Forelimb muscle (tissue), 1 donor: ENCODE measurements at places on chromosomes 7 and 10. TPM values are rescaled to one million over a fixed set of nuclear protein-coding genes. Genes with fewer than 3 reads are reported as not detected.

IFIT1B gene
- polyA plus RNA-seq: 0.53 TPM

GDF2 gene
- polyA plus RNA-seq: not detected

IFIT1 gene
- polyA plus RNA-seq: 40.3 TPM

VWDE gene
- 1.6 TPM for polyA plus RNA-seq

ATG9B gene
- 0.73 TPM for polyA plus RNA-seq

PNLIPRP1 gene
- polyA plus RNA-seq: not detected

LIMK1 gene
- 13.9 TPM for polyA plus RNA-seq

SDK1 gene
- 3.4 TPM for polyA plus RNA-seq
